ENCODE measurements at places on chromosomes 4 and X. TPM values are rescaled to one million over a fixed set of nuclear protein-coding genes. Genes with fewer than 3 reads are reported as not detected.

Gene MAGED4B
- total RNA-seq, result 8.5 TPM

Gene MAGEA1
- total RNA-seq, result not detected

Gene SLITRK4
- total RNA-seq, result not detected

Gene PHKA1
- total RNA-seq, result 11.2 TPM

Gene ACE2
- 8.1 TPM for total RNA-seq
